IMR-90 (cell line): ENCODE measurements at places on chromosomes 11 and 22. TPM values are rescaled to one million over a fixed set of nuclear protein-coding genes. Genes with fewer than 3 reads are reported as not detected.

Gene OR5P2
- total RNA-seq = 0.28 TPM in 1 of 2 replicates, not detected in the other

GRCh38 chr11:1640076-1640946 lies 10.7 kb downstream of the KRTAP5-5 start:
- no peaks in the 10 kb centered on the region for H3K36me3 ChIP-seq
- DNase-seq = no peak
- H3K27me3 ChIP-seq = peaks cover 54% of the 10 kb centered on the region
- H3K4me3 ChIP-seq = no peak overlapping the region
- H3K27ac ChIP-seq = no peak overlapping the region
- H3K4me1 ChIP-seq = no peaks in the 10 kb centered on the region

DNA sequence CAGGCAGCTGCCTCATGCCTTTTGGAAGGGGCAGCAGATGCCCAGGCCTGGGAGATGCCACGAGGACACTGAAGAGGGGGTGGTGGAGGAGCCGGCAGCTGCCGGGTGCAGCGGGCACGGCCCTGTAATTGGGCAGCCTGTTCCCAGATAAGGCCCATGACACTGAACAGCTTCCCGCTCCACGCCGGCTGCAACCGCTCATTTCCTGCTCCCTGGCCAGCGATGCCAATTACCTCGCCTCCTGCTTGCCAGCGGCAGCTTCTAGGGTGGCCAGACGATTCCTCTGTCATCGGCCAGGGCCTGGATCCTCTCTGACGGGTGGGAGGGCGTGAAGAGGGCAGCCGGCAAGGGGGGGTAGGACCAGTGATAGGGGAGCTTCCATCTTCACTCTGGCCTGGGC lies 22.8 kb downstream of the FLRT1 start:
- no peak overlapping the region for H3K4me3 ChIP-seq
- peaks cover 5% of the 10 kb centered on the region; the same call in 1 of the 2 replicates for H3K4me1 ChIP-seq
- no peak overlapping the region for H3K27ac ChIP-seq
- H3K27me3 ChIP-seq = peaks cover 4% of the 10 kb centered on the region; the same call in 1 of the 2 replicates

DNA sequence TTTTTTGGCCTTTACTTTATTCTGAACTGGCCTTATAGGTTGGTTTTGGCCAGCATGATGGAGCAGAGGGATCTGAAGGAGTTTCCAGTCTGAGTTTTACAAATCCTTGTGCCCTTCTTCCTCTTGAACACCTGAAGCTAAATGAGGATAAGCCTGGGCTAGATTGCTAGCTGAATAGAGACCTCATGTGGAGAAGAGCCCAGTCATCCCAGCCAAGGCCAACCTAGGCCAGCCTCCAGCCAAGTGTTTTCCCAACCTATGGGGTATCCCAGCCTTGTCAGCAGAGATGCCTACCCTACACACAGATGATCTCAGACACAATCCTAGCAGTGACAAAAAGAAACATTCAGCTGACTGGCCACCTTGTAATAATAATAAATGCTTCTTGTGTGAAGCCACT lies 966 bp upstream of the CASP12 start:
- H3K4me1 ChIP-seq = peaks cover 2% of the 10 kb centered on the region; the same call in 1 of the 2 replicates
- no peak for DNase-seq
- H3K27me3 ChIP-seq = no peaks in the 10 kb centered on the region
- H3K27ac ChIP-seq = no peak overlapping the region

Gene GGTLC3
- not detected in 2 replicates for total RNA-seq

Gene GAL3ST3
- not detected in 2 replicates for total RNA-seq

- H3K4me3 ChIP-seq = peak overlapping the region; percentile 67
- H3K36me3 ChIP-seq = no peaks in the 10 kb centered on the region
- peak overlapping the region; percentile 67 for H3K27ac ChIP-seq
- peak; percentile 37 for DNase-seq
Observed at GRCh38 chr11:28107191-28107749, 686 bp downstream of the KIF18A start.

DNA sequence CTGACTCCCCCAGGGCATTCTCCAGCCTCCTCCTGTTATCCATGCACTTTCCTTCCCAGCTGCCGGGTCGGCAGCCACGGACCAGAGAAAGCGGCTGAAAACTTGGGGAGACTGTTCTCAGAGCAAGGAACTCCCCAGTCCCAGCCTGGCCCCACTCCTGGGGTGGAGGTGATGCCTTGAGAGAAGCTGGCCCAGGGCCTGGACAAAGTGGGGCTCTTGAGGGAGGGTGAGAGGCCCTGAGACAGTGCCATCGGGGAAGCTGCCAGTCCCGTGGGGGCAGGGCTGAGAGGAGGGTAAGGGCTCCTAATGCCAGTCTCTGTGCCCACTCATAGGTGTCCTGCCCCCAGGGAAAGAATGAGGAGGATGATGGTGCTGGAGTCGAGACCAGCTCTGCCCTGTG lies 53.8 kb downstream of the FLRT1 start:
- no peaks in the 10 kb centered on the region; the same call in 1 of the 2 replicates for H3K27me3 ChIP-seq
- DNase-seq = no peak
- no peak overlapping the region for H3K4me3 ChIP-seq
- H3K27ac ChIP-seq = no peak overlapping the region
- no peaks in the 10 kb centered on the region for H3K36me3 ChIP-seq
- H3K4me1 ChIP-seq = peaks cover 22% of the 10 kb centered on the region

DNA sequence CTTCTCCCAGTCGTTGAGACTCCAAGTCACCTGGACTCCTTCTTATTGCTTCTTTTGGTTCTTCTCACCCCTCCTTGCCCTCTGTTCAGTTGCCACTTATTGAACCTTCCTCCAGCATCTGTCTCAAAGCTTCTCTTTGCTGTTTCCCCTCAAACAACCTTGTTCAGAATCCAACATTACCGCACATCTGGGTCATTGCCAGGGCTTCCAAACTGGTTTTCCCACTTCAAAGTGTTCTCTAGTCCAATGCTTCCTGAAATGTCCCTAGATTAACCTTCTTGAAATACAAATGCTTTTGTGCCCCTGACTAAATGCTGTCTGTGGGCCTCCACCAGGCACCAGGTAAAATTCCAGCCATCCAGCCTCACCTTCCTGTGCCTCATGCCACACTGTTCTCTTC lies 100.8 kb upstream of the TTC12 start:
- no peaks in the 10 kb centered on the region for H3K4me1 ChIP-seq
- H3K27me3 ChIP-seq = no peaks in the 10 kb centered on the region
- no peak overlapping the region for H3K27ac ChIP-seq
- DNase-seq = no peak
- no peaks in the 10 kb centered on the region for H3K36me3 ChIP-seq
